Activated naive CD8-positive, alpha-beta T cell treated with anti-CD3 and anti-CD28 coated beads, Interleukin-2, amount 10 ng/mL, durations not matched to agents 7 days and 5 days (primary cell): ENCODE measurements at places on chromosomes 2 and 18. TPM values are rescaled to one million over a fixed set of nuclear protein-coding genes. Genes with fewer than 3 reads are reported as not detected.

The RNF125 gene
- total RNA-seq: 31.2 TPM

DNA sequence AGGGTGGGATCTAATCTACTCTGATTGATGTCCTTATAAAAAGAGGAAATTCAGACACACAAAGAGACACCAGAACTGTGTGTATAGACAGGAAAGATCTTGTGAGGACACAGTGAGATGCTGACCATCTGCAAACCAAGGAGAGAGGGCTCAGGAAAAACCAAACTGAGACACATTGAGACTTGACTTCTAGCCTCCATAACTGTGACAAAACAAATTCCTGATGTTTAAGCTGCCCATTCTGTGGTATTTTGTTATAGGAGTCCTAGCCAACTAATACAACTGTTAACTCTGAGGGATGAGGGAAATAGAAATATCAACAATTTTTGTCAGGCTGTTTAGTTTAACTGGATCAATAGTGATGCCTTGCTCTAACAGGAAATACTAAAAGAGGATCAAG is 93.4 kb upstream of the COL3A1 start:
- no peaks in the 10 kb centered on the region for H3K36me3 ChIP-seq
- no peak overlapping the region for H3K27ac ChIP-seq
- DNase-seq: no peak
- H3K4me1 ChIP-seq: no peaks in the 10 kb centered on the region

The MC2R gene
- not detected for total RNA-seq

The REG1A gene
- not detected for total RNA-seq

GRCh38 chr2:105256431-105257047 is 15.0 kb downstream of the GPR45 start:
- H3K36me3 ChIP-seq: no peaks in the 10 kb centered on the region
- no peaks in the 10 kb centered on the region for H3K4me1 ChIP-seq
- H3K27ac ChIP-seq: no peak overlapping the region
- peaks cover 4% of the 10 kb centered on the region for H3K27me3 ChIP-seq

DNA sequence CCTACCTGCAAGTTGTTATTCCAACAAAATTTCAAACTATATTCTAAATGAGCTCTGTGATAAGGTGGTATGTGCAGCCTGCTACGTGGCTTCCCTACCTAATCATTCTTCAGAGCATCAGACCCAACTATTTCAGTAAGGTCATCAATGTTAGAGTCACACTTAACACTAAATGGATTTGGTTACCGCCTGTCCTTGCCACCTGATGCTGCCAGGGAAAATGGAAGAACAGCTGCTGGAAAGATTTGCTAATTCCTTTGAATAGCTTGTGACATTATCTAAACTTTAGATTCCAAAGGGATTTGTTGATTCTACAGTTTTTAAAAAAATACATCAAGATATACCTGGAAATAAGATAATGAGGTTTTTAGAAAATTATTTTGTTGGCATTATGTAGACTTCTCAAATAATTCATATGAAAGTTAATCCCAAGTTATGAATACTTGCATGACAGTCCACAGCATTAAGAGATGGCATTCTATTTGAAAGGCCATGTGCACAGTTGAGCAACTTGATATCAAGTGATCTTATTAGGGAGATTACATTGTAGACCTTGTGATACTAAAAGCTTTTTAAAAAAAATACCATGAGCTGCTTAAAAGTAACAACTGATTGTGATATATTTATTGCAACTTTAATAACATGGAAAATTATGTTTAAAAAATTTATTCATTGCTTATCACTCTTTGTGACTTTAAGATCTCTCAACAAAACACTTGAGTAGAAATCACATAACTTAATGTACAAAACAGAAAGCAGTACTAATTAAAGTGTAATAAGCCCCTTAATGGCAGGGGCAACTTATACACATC is 98.3 kb upstream of the UGP2 start:
- no peaks in the 10 kb centered on the region for H3K36me3 ChIP-seq
- no peak overlapping the region for H3K27ac ChIP-seq
- H3K4me3 ChIP-seq: no peak overlapping the region
- H3K27me3 ChIP-seq: no peaks in the 10 kb centered on the region

GRCh38 chr2:240781471-240782220 is 38.4 kb downstream of the KIF1A start:
- no peaks in the 10 kb centered on the region for H3K4me1 ChIP-seq
- no peaks in the 10 kb centered on the region for H3K36me3 ChIP-seq

DNA sequence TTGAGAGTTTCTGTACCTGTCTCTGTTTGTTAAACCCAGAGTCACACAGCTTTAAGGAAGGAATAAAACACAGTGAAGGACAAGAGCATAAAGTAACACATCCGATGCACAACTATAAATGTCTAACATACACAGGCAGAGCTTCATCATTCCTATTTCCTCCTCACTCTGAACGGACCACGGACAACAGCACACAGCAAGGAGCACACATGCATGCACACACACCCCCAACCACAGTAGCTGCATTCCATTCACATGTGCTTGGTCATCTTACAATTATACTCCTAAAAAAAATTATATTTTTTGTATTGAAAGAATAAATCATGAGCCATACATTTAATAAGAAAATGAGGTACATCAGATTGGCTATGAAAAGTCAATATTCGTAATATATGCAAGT is 58.3 kb downstream of the ID2 start:
- H3K27me3 ChIP-seq: no peaks in the 10 kb centered on the region
- H3K4me1 ChIP-seq: no peaks in the 10 kb centered on the region
- peaks cover 2% of the 10 kb centered on the region for H3K36me3 ChIP-seq

- no peak for DNase-seq
- peaks cover 23% of the 10 kb centered on the region for H3K4me1 ChIP-seq
- no peak overlapping the region for H3K4me3 ChIP-seq
- no peaks in the 10 kb centered on the region for H3K27me3 ChIP-seq
Observed at GRCh38 chr2:190972846-190973245, 41.1 kb downstream of the STAT1 start.

GRCh38 chr2:237922641-237923361 is 44.0 kb upstream of the UBE2F start:
- no peak overlapping the region for H3K4me3 ChIP-seq
- no peak overlapping the region for H3K27ac ChIP-seq
- no peak for DNase-seq
- H3K36me3 ChIP-seq: peaks cover under 1% of the 10 kb centered on the region
- peaks cover 13% of the 10 kb centered on the region for H3K4me1 ChIP-seq

GRCh38 chr2:237383991-237384671 is 29.8 kb downstream of the COL6A3 start:
- no peak overlapping the region for H3K27ac ChIP-seq
- no peaks in the 10 kb centered on the region for H3K36me3 ChIP-seq
- no peaks in the 10 kb centered on the region for H3K27me3 ChIP-seq
- no peak for DNase-seq
- no peaks in the 10 kb centered on the region for H3K4me1 ChIP-seq

- no peak overlapping the region for H3K27ac ChIP-seq
- no peaks in the 10 kb centered on the region for H3K36me3 ChIP-seq
- H3K27me3 ChIP-seq: peaks cover 4% of the 10 kb centered on the region
- DNase-seq: no peak
- no peak overlapping the region for H3K4me3 ChIP-seq
Observed at GRCh38 chr2:165627470-165627869, 158.0 kb downstream of the CSRNP3 start.

DNA sequence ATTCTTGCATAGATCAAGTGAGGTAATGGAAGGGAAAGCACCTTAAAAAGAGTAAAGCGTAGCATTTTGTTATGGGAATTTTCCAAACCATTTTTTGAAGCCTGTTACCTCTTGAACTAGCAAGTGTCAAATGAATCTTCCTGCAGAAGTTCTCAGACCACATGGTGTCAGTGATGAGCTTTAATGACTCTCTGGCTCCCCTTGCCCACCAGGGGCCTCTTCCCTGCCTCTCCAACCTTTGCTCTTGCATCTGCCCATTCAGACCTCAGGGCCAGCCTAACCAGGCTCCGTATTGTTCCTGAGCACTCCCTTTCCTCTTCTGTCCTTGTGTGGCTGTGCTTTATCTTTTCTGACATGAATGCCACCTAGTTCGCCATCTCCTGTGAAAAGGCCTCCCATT is 155.9 kb downstream of the DIS3L2 start:
- peaks cover 20% of the 10 kb centered on the region for H3K4me1 ChIP-seq
- no peak overlapping the region for H3K27ac ChIP-seq
- DNase-seq: no peak
- peaks cover 12% of the 10 kb centered on the region for H3K36me3 ChIP-seq
- H3K4me3 ChIP-seq: no peak overlapping the region
- H3K27me3 ChIP-seq: no peaks in the 10 kb centered on the region

DNA sequence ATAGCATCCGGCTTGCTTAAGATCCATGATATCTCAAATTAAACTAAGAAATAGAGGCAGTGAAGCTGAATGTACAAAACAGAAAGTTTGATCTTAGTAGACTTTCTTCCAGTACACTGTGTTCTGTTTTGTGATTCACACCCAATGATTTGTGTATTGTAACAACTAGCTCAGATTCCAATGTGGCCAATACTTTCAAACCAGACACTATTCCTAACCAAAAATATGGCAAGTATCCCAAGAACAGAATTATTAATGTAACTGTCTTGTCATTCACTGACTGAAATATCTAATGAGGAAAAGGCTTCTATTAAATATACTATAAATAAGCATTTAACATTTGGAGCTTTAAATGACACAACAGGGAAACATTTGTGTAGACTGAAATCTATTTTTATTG is 299.1 kb downstream of the NRXN1 start:
- H3K4me1 ChIP-seq: no peaks in the 10 kb centered on the region
- no peak overlapping the region for H3K4me3 ChIP-seq
- no peak overlapping the region for H3K27ac ChIP-seq
- no peaks in the 10 kb centered on the region for H3K36me3 ChIP-seq

DNA sequence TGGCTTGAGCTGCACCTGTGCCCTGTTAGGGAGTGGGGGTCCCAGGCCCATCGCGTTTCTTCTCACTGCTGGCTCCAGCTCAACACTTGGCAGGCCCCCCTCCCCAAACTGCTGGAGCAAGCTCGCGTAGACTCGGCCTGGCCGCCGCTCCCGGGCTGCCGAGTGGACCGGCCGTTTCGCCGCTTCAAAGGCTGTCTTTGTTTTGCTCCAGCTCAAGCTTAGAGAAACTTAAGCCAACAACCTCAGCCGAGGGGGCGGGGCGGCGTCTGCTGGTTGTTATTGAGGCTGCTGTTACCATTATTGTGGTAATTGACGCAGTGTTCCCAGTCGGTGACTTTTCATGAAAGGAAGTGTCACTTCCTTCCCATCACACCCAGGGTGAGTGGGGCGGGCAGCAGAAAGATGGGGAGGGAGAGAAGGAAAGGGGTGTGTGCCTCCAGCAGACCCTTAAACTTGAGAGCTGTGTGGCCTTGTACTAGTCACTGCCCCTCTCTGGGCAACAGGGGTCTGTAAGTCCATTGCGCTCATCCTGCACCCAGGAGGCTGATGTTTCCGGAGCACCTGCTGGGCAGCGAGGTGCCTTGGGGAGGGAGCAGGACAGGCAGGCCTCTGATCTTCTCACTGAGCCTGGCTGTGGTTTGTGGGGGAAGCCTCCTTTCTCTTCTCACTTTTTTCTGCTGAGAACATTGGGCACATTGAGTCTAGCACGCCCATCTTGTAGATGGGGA is 2.1 kb downstream of the ARID5A start:
- H3K27me3 ChIP-seq: peaks cover 2% of the 10 kb centered on the region
- peaks cover 34% of the 10 kb centered on the region for H3K4me1 ChIP-seq
- DNase-seq: peak; percentile 89
- peaks cover 23% of the 10 kb centered on the region for H3K36me3 ChIP-seq

GRCh38 chr2:18045230-18045629 is 166.8 kb downstream of the KCNS3 start:
- DNase-seq: no peak
- no peak overlapping the region for H3K4me3 ChIP-seq
- no peaks in the 10 kb centered on the region for H3K36me3 ChIP-seq

- H3K4me3 ChIP-seq: no peak overlapping the region
- H3K27me3 ChIP-seq: no peaks in the 10 kb centered on the region
- peaks cover 5% of the 10 kb centered on the region for H3K36me3 ChIP-seq
Observed at GRCh38 chr2:30323499-30323898, 92.2 kb downstream of the LBH start.

The GREB1 gene
- total RNA-seq: 0.28 TPM

- H3K4me3 ChIP-seq: no peak overlapping the region
- peaks cover 6% of the 10 kb centered on the region for H3K27me3 ChIP-seq
- H3K4me1 ChIP-seq: no peaks in the 10 kb centered on the region
- no peaks in the 10 kb centered on the region for H3K36me3 ChIP-seq
- no peak for DNase-seq
Observed at GRCh38 chr2:33058716-33059470, 112.1 kb downstream of the LTBP1 start.

DNA sequence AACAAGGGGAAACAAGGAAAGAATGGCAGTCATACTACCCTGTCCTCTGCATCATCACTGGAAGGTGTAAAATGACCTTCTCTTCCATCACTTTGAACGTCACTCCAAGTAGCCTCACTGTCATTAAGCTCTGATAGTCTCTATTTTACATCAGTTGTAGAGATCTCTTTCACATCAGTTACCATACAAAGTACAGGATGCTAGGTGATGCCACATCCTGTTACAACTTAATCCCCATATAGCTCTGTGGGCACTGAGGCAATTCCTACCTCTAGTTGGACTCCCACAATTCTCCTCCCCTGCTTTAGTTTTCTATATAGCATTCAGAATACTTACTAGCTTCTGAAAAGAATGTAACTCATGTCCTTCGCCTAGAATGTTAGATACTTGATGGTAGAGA is 55.1 kb upstream of the TTC27 start:
- peaks cover 50% of the 10 kb centered on the region for H3K36me3 ChIP-seq
- no peak for DNase-seq
- peak overlapping the region; percentile 76 for H3K27ac ChIP-seq
- peaks cover 24% of the 10 kb centered on the region for H3K4me1 ChIP-seq
- H3K27me3 ChIP-seq: no peaks in the 10 kb centered on the region
- peak overlapping the region; percentile 61 for H3K4me3 ChIP-seq

The LYPD1 gene
- not detected for total RNA-seq

- no peaks in the 10 kb centered on the region for H3K4me1 ChIP-seq
- H3K27ac ChIP-seq: no peak overlapping the region
- no peak overlapping the region for H3K4me3 ChIP-seq
Observed at GRCh38 chr2:23355001-23355400, 30.0 kb upstream of the KLHL29 start.

The C1QL2 gene
- not detected for total RNA-seq

GRCh38 chr18:31581498-31582197 is 10.0 kb upstream of the TTR start:
- no peak overlapping the region for H3K27ac ChIP-seq
- no peaks in the 10 kb centered on the region for H3K36me3 ChIP-seq
- DNase-seq: no peak

GRCh38 chr2:16821692-16822091 is 156.1 kb upstream of the CYRIA start:
- H3K4me1 ChIP-seq: no peaks in the 10 kb centered on the region
- H3K4me3 ChIP-seq: no peak overlapping the region
- DNase-seq: no peak
- H3K27me3 ChIP-seq: no peaks in the 10 kb centered on the region
